ENCODE measurements at places on chromosomes 1 and 21.

DNA sequence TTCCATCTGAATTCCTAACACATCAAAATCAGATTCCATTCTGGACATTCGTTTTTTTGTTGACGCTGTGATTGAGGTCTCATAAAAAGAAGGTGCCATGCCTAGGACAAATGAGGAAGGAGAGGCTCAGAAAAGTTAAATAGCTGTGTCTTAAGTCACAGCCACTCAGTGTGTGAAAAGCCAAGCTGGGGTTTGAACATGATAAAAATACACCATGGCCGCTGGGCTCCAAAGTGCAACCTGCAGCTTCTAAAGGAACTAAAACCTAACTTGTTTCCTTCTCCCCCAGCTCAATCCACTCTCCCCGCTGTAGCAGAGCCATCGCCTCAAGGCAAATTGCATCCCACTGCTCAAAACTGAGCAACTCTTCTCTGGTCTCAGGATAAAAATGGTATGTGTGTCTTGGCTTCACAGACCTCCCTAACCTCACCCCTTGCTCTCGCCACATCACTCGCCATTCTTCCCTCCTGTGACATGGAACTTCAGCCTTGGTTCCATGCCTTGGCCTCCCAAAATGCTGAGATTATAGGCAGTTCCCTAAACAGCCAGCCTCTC lies 22.1 kb upstream of the FAM20B start:
- no peak for DNase-seq

GRCh38 chr21:43311301-43311817 lies 115.6 kb downstream of the SIK1 start:
- DNase-seq: no peak

DNA sequence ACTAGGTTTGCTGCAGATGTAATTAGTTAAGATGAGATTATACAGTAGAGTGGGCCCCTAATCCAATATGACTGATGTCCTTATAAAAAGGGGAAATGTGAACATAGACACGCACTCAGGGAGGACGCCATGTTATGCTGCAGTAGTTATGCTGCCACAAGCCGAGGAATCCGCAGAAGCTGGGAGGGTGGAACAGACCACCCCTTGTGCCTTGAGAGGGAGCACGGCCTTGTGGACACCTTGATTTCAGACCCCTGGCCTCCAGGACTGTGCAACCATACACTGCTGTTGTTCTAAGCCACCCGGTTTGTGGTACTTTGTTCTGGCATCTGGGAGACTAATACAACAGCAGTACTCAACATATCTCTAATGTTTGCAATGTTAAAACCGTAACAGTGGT lies 57.9 kb upstream of the HIVEP3 start:
- DNase-seq: no peak

GRCh38 chr1:223500560-223501425 lies 107.6 kb downstream of the CCDC185 start:
- no peak for DNase-seq

DNA sequence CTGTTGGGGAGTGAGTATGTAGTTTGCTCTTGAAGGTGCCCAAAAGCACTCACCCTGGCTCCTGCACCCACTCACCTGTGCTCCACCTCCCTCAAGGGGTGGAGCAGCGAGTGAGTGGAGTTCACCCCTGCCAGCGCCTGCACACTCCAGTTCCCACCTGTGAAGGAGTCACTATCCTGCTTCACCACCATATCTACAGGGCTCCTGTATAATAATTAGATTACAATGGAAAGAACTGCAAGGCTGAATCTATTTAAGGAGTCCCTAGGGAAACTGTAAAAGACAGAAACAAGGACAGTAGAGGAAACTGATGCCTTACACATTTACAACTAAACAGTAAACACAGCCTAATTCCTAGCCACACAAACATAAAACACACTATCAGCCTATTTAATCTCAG lies 4.1 kb downstream of the DNAI4 start:
- no peak for DNase-seq

GRCh38 chr1:19377812-19378718 lies 65.9 kb downstream of the SLC66A1 start:
- DNase-seq: no peak

DNA sequence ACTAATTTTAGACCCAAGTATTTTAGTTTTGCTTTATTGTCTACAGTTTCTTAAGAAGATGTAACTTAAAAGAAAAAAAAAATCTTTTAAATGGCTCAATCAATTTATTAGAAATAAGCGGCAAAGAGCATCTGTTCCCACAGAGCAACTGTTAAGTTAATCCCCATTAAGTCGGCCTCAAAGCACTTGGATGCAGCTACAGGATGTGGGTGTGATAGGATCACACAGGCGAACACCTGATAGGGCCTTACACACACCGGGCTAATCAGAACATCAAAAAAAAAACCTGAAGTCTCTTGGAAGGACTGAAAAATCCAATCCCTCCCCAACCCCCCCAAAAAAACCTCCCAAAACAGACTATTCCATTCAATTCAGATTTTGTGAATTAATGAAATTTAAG lies 23.0 kb downstream of the APP start:
- DNase-seq: no peak

GRCh38 chr1:27341525-27342252 lies at the start of gene SYTL1:
TSS of gene SYTL1 (plus strand) at chr1:27342022. CDS start at chr1:27345335, 3,313 bp downstream.
- peak; percentile 69 for DNase-seq

DNA sequence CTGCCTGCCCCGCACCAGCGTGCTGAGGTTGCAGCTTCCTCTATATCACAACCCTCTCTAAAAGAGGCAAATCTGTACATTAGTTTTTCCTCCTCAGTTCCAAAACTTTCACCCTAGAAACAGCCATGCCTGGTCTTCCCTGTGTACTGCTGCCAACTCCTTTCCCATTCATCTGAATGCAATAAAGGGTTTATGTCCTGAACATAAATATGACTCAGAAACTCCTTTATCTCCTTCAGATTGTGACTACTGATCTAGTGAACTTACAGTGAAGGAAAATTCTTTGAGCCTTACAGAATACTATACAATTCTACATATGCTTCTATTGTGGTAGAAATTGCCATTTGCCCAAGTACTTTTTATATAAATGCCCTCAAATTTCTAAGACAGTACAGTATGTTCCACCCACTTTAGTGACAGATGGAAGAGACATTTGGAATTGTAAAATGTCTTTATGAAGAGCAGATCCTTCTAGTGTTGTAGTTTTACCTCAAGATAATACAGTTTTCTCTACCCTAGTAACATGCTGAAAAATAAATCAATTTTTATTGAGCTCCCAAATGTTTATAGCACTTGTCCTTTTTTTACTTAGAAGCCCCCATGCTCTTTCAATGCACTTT lies 345.1 kb upstream of the SNX7 start:
- DNase-seq: peak; percentile 59

DNA sequence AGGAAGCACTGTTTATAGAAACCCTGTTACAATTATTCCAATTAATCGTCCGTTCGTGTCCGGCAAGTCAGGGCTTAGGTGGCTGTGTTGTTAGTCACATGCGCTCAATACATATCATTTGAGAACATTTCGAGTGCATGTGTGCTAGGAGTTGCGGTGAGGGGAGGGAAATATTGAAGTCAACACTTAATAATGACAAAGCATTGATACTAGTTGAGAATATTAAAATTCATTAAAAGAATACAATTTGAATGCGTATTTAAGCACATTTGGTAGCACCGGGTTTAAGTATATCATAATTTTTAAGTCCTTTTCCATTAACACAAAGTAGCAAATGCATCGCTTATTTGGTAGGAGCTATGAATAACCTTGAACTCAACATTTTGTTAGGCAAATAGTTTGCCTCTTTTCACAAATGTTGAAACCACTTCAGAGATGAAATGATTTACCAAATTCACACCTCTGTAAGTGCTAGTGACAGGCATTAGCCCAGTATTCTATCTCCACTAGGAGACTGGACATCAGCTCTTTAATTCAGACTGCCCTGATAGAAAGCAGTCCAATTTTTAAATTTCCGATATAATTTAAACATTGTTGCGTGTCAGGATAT lies 1.1 kb upstream of the SERBP1 start:
- no peak for DNase-seq

GRCh38 chr1:113146242-113147072 lies 73.5 kb downstream of the LRIG2 start:
- peak; percentile 73 for DNase-seq

GRCh38 chr1:114574365-114574764 lies 7.0 kb downstream of the BCAS2 start:
- no peak for DNase-seq

DNA sequence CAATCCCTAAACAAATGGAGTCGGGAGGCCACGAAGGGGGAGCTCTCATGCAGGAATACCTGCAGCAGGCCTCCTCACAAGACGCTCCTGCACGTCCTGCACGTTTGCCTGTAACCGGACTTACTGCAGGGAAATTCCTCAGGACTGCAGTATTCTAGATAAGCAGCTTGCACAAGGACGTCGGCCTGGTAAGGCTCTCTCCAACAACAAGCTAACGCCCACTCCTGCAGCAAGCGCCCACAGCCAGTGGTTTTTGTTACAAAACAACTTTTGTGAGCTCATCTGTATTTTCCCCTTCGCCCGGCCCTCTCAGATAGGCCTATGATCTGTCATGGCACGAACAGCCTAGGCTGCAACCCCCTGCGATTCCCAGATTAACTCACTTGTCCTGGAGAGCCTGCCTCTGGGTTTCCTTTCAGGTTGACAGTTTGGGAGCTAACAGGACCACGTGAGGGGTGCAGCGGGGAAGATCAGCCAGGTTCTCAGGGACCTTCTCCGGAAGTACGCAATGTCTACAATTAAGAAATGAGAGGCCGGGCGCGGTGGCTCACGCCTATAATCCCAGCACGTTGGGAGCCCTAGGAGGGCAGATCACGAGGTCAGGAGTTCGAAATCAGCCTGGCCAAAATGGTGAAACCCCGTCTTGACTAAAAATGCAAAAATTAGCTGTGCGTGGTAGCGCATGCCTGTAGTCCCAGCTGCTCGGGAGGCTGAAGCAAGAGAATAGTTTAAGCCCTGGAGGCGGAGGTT lies 921 bp upstream of the MIB2 start:
- peak; percentile 87 for DNase-seq

Data from mesenchymal stem cell (in vitro differentiated cells and primary cell).